ENCODE measurements at places on chromosomes 4 and X.

DNA sequence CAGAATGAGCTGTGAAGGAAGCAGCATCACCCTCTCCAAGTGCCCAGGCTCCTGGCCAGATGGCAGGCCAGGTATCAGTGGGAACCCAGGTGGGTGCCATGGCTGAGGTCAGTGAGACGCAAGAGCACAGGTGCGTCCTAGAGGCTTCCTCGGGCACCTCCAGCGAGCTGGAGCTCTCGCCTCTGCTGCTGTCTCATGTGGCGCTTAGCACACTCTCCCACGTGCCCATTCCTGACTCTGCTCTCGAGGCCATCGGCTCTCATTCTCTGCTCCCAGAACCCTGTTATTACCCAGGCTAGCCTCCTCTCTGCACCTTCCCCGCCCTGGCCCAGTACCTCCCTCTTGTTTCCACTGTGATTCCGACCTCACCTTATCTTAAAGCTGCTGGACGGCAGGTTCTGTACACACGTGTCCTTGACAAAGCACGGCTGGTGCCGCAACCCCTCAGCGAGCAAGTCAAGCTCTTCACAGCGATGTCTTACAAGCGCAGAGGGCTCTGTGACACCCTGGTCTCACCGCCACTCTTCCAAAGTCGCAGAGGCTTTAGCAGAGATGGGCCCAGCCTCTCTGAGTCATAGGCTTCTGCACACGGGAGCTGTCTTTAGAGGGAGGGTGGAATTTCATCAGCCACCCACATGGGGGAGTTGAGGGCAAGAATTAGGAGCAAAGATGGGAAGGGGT, 15.4 kb upstream of the MSANTD1 start:
- DNase-seq, result no peak

DNA sequence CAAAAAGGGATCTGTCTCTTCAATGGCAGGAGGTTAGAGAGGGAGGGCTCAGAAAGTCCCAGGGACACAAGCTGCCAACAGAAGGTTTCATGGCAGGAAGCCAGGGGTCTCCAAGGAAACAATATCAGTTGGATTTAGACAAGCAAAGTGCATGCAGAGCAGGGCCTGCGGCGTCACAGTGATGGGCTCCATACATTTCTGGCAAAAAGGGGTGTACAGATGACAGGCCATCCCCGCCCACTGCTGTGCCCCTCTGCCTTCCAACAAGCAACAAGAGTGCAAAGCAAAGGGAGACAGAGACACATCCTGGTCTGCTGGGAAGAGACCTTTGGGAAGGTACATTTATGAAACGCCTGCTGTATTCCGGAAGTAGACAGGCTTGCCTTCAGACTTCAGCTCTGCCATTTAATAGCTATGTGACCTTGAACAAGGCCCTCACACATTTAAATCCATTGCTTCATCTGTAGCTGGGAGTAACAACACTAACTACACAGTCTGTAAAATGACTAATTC, 121.2 kb downstream of the AFAP1 start:
- DNase-seq, result no peak

GRCh38 chr4:125268068-125268755, 46.5 kb upstream of the FAT4 start:
- DNase-seq, result no peak

- DNase-seq, result no peak
These were observed 133.3 kb downstream of the STK32B start for GRCh38 chr4:5184606-5185005.

- DNase-seq, result no peak
These were observed 67.4 kb downstream of the FGFBP1 start for GRCh38 chr4:15870921-15871664.

DNA sequence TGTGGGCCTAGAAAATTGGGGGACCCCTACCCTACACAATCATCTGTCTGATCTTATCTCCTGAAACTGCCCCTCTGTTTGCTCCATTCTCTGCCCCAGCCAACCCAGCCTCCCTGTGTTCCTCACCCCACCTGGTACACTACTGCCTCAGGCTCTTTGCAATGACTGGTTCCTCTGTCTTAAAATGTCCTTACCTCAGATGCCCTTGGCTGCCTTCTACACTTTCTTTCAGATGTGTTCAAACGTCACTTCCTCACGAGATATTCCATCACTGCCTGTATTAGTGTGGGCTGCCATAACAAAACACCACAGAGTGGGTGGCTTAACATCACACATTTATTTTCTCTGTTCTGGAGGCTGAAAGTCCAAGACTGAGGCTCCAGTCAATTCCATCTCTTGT, 29.2 kb downstream of the QDPR start:
- DNase-seq, result no peak

GRCh38 chr4:76235915-76236314, 15.6 kb upstream of the FAM47E start:
- DNase-seq, result no peak

DNA sequence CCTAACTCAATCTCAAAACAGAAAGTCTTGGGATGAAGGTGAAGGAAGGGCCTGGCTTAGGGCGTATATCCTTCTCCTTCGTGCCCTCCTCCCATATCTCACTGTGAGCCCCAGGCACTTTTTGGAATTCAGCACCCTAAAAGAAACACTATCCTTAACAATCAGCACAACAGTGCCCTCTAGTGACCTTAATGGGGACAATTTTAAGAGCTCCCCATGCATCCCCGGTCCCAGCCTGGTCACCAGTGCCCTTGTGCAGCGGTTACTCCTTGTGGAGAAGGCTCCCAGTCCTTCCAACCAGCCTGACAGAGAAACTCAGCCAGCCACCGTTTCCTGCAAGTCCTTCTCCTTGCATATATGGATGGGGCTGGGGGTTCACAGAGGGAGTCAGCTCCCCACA, 4.2 kb downstream of the PAK3 start:
- DNase-seq, result peak; percentile 13

- no peak for DNase-seq
These were observed 30.0 kb downstream of the ZCCHC12 start for GRCh38 chrX:118853596-118853995.

- DNase-seq, result no peak
These were observed 6.1 kb upstream of the SMS start for GRCh38 chrX:21934414-21934813.

GRCh38 chr4:153794006-153794405, 5.1 kb upstream of the SFRP2 start:
- DNase-seq, result no peak

GRCh38 chr4:55634417-55635128, 1.5 kb downstream of the NMU start:
- no peak for DNase-seq

- no peak for DNase-seq
These were observed 12.6 kb upstream of the GABRE start for GRCh38 chrX:151987108-151987507.

GRCh38 chrX:137313627-137314026, 252.3 kb upstream of the ZIC3 start:
- DNase-seq, result no peak

DNA sequence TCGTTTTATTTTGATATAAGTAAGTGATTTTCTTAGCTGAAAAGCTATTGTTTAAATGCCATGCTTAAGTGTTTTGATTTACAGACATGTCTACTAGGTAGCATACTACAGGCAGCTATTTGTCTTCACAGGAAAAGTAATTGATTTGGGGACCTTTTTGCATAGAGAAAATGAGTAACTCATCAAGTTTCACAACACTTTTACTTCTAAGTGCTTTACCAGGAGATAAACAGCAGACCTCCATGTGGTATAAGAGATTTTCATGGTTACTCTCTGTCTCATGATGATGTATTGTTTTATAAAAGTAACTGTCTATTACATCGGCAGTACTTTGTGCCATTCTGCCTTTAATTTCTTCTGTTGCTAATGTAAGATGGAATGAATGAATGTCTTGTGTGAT, 28.7 kb downstream of the RBPJ start:
- DNase-seq, result no peak

DNA sequence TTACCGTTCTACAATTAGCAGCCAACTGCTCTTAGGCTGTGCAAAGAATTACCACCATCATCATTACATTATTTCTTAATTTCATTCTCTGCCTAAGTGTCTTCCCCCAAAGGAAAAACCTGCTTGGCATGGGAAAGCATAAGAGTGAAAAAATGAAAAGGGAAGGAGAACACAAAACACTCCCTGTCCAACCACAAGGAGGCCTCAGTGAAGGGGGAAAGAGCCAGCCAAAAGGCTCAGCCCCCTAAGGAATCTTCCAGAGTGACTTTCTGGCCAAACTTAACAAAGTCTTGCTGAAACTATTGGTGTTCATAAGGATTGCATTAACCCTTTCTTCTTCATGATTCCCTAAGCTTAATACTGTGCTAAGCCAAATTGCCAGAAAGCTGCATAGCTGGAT, 287.4 kb downstream of the SMARCA1 start:
- DNase-seq, result no peak

GRCh38 chr4:159145992-159146330, 43.1 kb downstream of the RAPGEF2 start:
- no peak for DNase-seq

- no peak for DNase-seq
These were observed 410 bp downstream of the GNL3L start for GRCh38 chrX:54530357-54530900.

- no peak for DNase-seq
These were observed at the start of gene RNF175 for GRCh38 chr4:153759407-153760316. Gene RNF175, minus strand, starts transcription at chr4:153760024. Its CDS starts 162 bp downstream, at chr4:153759862.

GRCh38 chr4:180947425-180947824, 1295.8 kb upstream of the TENM3 start:
- no peak for DNase-seq

DNA sequence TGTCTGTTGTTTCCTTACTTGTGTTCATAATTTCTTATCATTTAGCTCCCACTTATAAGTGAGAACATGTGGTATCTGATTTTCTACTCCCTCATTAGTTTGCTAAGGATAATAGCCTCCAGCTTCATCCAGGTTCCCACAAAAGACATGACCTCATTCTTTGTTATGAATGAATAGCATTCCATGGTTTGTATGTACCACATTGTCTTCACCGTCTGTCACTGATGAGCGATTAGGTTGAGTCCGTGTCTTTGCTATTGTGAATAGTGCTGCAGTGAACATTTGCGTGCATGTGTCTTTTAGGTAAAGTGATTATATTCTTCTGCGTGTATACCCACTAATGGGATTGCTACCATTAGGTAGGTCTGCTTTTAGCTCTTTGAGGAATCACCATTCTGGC, 624.3 kb upstream of the EPHA5 start:
- peak; percentile 51 for DNase-seq

GRCh38 chr4:151129796-151130195, 30.4 kb downstream of the RPS3A start:
- DNase-seq, result no peak

DNA sequence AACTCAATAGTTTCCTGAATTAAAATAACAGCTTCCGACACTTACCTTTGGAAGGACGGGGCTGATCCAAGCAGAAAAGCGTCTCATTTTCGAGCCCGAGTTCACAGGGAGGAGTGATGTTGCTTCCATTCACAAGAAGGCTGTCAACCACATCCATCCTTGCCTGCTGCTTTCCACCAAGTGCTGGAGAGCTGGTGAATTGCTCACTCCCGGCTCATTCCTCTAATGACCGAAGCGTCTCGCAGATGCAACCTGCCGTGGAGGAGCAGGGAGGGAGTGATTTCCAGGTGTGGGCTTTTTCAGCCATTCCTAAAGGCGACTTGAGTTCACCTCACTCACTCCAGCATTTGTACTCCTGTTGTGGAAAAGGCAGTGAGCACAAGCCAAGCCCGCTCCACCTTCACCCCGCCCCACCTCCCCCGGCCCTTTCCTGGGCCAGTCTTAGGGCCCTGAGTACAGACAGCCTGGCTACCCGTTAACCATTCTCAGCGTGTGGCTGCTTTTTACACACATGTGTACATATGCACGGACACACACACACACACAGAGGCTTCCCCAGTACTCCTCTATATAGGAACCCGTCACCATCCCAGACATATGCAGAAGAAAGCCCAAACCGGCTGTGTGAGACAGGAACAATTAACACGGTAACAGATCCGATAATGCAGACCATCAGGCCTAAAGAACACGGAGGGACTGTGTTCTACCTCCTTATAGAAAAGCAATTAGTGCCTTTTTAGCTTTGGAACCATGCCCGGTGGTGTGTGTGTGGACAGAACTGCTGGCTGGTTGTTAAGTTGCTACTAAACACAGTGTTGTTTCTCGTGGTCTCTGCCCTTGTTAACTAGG, at the start of gene CCKAR:
CCKAR (minus strand) TSS at position 374 of the 849 bp plus-strand sequence; CDS start at position 157, 217 bp downstream.
- DNase-seq, result peak; percentile 24

GRCh38 chr4:97153042-97153441, 990.2 kb downstream of the STPG2 start:
- DNase-seq, result peak; percentile 18

DNA sequence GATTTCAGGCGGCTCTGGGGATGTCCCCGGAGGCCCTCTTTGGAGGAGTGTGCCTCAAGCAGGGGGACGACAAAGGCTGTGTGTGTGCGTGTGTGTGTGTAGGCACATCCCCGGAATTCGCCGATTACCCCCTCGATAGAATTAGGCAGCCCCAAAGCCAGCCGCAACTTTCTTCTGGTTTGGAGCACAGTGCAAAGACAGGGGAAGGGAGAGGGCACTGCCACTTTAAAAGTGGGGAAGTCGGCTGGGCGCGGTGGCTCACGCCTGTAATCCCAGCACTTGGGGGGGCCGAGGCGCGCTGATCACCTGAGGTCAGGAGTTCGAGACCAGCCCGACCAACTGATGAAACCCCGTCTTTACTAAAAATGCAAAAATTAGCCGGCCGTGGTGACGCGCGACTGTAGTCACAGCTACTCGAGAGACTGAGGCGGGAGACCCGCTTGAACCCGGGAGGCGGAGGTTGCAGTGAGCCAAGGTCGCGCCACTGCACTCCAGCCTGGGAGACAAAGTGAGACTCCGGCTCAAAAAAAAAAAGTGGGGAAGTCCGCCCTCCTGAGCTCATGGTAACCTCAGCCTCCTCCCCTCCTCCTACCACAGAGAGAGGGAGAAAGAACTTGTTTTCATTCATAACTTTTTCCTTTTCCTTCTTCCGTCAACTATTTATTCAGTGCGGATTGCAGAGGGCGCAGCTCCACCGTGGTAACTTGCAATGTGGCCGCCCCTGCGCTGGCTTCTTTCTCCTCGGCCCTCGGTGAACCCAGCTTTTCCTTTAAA, 2.4 kb downstream of the SPRY1 start:
- DNase-seq, result peak; percentile 49

- no peak for DNase-seq
These were observed 103.6 kb upstream of the ADGRG2 start for GRCh38 chrX:19225909-19226308.

DNA sequence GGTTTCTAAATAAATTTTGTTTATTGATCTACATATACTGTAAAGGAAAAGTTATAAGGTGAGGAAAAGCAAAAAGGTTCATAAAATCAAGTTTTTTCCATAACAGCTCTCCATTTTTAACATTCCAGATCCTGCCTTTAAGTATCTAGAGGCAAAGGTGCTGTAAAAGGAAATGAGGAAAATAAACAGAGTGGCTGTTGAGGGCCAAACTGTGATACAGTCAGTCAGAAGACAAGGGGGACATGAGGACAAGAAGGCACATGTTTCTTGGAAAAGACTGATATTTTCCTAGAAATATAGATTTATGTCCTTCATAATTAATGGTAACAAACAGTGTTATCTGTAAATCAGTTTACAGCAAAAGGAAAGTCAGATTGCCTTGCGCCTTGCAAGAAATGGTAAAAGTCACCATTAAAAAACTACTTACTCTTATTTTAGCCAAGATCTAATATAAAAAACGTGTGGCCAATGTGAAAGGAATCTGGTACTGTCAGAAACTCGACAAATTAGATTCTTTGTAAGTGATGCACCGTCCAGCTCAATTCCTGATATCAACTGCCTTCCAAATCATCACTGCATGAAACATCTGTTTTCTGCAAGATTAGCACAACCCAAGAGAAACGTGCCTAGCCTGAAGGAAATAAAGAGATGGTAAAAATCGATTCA, 34.0 kb upstream of the VEGFD start:
- no peak for DNase-seq

All from astrocyte of the cerebellum (primary cell).